ENCODE measurements at places on chromosomes 6 and 20. TPM values are rescaled to one million over a fixed set of nuclear protein-coding genes. Genes with fewer than 3 reads are reported as not detected.

LY6G6F gene
- total RNA-seq = not detected

ADAM33 gene
- not detected for total RNA-seq

CTSZ gene
- 184 TPM for total RNA-seq

LAMA5 gene
- total RNA-seq = 352 TPM

RAD21L1 gene
- total RNA-seq = not detected

VSX1 gene
- 0.83 TPM for total RNA-seq

COL19A1 gene
- total RNA-seq = not detected

MAP3K5 gene
- 3.7 TPM for total RNA-seq

TTK gene
- 22.8 TPM for total RNA-seq

ITPR3 gene
- total RNA-seq = 45.8 TPM

SERINC3 gene
- 89.3 TPM for total RNA-seq

ENPP4 gene
- 0.32 TPM for total RNA-seq

C6orf132 gene
- 1.1 TPM for total RNA-seq

MYLK4 gene
- 0.14 TPM for total RNA-seq

RIPOR3 gene
- not detected for total RNA-seq

TUBB1 gene
- not detected for total RNA-seq

DUSP15 gene
- total RNA-seq = 1.0 TPM

NEURL2 gene
- 1.2 TPM for total RNA-seq

MEP1A gene
- not detected for total RNA-seq

FOXP4 gene
- 21.8 TPM for total RNA-seq

SLC17A3 gene
- 1.00 TPM for total RNA-seq

HM13 gene
- 252 TPM for total RNA-seq

PI3 gene
- 2.3 TPM for total RNA-seq

TEAD3 gene
- 5.7 TPM for total RNA-seq

ZBTB46 gene
- 0.77 TPM for total RNA-seq

SMIM29 gene
- 29.6 TPM for total RNA-seq

LIME1 gene
- total RNA-seq = 11.6 TPM

ZSCAN9 gene
- total RNA-seq = 8.7 TPM

HLA-B gene
- total RNA-seq = 22.4 TPM

POPDC3 gene
- 31.2 TPM for total RNA-seq

PAQR8 gene
- 0.92 TPM for total RNA-seq

KIAA0408 gene
- total RNA-seq = 7.1 TPM

WFDC13 gene
- total RNA-seq = not detected

ID1 gene
- total RNA-seq = 235 TPM

NHLRC1 gene
- 1.9 TPM for total RNA-seq

PGC gene
- total RNA-seq = not detected

NCOA5 gene
- total RNA-seq = 28.0 TPM

All from A549 treated with DMSO at 1 μM for 4 hours (cell line).